ENCODE measurements at places on chromosomes 4 and X.

DNA sequence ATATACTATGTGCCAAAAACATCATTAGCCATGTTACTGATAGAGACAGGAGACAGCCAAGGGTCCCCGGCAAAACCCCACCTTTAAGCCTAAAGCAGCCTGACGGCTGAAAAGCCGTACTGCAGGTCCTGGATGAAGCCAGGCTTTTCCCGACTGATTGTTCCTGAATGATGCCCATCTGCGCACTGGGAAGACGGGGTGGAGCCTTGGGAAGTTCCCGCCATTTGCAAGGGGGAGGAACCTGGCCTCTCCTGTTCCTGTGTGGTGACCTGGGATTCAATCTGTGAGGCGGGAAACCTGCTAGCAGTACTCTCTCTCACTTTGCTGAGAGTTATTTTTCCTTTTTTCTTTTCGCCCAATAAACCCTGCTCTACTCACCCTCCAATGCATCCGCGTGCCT lies 15.1 kb upstream of the CAMK2D start:
- no peak overlapping the region for H3K27ac ChIP-seq
- H3K36me3 ChIP-seq, result no peaks in the 10 kb centered on the region
- H3K4me3 ChIP-seq, result no peak overlapping the region
- H3K4me1 ChIP-seq, result peaks cover 5% of the 10 kb centered on the region
- DNase-seq, result no peak
- peaks cover 6% of the 10 kb centered on the region for H3K27me3 ChIP-seq

- no peaks in the 10 kb centered on the region for H3K36me3 ChIP-seq
- H3K4me1 ChIP-seq, result no peaks in the 10 kb centered on the region
- H3K27me3 ChIP-seq, result no peaks in the 10 kb centered on the region
- DNase-seq, result no peak
Measured at GRCh38 chr4:111639120-111639690, 506.0 kb upstream of the FAM241A start.

GRCh38 chr4:125958519-125958918 lies 643.8 kb downstream of the FAT4 start:
- no peak overlapping the region for H3K4me3 ChIP-seq
- H3K4me1 ChIP-seq, result no peaks in the 10 kb centered on the region
- DNase-seq, result no peak
- H3K36me3 ChIP-seq, result no peaks in the 10 kb centered on the region

- H3K27ac ChIP-seq, result no peak overlapping the region
- H3K36me3 ChIP-seq, result no peaks in the 10 kb centered on the region
- no peak for DNase-seq
- no peaks in the 10 kb centered on the region for H3K27me3 ChIP-seq
- H3K4me1 ChIP-seq, result no peaks in the 10 kb centered on the region
Measured at GRCh38 chrX:41472231-41472815, 25.2 kb downstream of the NYX start.

- no peaks in the 10 kb centered on the region for H3K27me3 ChIP-seq
- peaks cover 25% of the 10 kb centered on the region for H3K36me3 ChIP-seq
- H3K4me3 ChIP-seq, result no peak overlapping the region
- H3K4me1 ChIP-seq, result peaks cover 62% of the 10 kb centered on the region
- H3K27ac ChIP-seq, result no peak overlapping the region
Measured at GRCh38 chr4:82437285-82438005, 7.1 kb downstream of the ENOPH1 start.

DNA sequence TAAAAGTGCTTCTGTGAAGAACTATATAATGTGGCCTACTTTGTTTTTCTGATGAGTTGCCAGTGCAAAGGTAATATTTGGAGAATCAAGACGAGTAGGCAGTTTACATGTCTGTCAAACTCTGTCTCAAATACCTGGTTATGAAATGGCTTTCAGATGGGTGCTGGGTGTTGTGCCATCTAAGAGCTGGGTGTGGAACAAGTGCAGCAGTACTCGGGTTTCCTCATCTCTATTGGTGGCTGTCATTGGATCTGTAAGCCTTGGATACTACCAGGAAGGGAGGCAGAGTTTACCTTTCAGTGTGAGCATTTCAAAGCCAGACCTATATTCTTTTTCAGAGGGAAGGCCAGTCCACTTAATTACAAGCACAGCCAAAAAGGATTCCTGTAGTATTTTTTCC lies 37.2 kb downstream of the MTM1 start:
- H3K36me3 ChIP-seq, result peaks cover 21% of the 10 kb centered on the region
- H3K4me1 ChIP-seq, result peaks cover 1% of the 10 kb centered on the region
- no peaks in the 10 kb centered on the region for H3K27me3 ChIP-seq
- H3K4me3 ChIP-seq, result no peak overlapping the region
- no peak overlapping the region for H3K27ac ChIP-seq
- no peak for DNase-seq

GRCh38 chrX:134013092-134013497 lies 27.7 kb upstream of the GPC3 start:
- no peaks in the 10 kb centered on the region for H3K4me1 ChIP-seq
- no peak for DNase-seq
- no peak overlapping the region for H3K4me3 ChIP-seq
- H3K27ac ChIP-seq, result no peak overlapping the region
- no peaks in the 10 kb centered on the region for H3K36me3 ChIP-seq
- peaks cover 11% of the 10 kb centered on the region for H3K27me3 ChIP-seq

GRCh38 chr4:59122626-59123025 lies 2012.4 kb upstream of the IGFBP7 start:
- H3K27ac ChIP-seq, result no peak overlapping the region
- H3K4me3 ChIP-seq, result no peak overlapping the region
- H3K27me3 ChIP-seq, result no peaks in the 10 kb centered on the region
- no peak for DNase-seq
- H3K36me3 ChIP-seq, result no peaks in the 10 kb centered on the region
- H3K4me1 ChIP-seq, result no peaks in the 10 kb centered on the region

DNA sequence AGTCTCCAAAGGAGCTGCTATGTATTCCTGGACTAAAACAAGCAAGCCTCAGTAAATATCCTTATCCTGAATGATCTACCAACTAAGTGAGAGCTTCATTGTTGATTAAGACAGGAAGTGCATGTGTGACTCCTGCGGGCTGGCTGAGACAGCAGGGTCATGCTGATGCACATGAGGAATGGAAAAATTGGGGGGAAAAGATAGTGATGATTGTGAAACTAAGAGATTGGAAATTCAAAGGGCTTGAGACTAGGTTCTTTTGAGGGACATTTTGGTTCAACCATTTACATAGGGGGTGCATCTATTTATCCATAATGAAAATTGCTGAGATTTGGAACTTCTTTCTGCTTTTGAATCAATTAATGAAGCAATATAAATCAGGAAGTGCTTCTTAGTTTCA lies 61.1 kb upstream of the C1QTNF7 start:
- H3K4me3 ChIP-seq, result no peak overlapping the region
- H3K27ac ChIP-seq, result no peak overlapping the region
- DNase-seq, result no peak
- H3K36me3 ChIP-seq, result no peaks in the 10 kb centered on the region
